CD14-positive monocyte (primary cell): ENCODE measurements at places on chromosomes 11 and 22.

DNA sequence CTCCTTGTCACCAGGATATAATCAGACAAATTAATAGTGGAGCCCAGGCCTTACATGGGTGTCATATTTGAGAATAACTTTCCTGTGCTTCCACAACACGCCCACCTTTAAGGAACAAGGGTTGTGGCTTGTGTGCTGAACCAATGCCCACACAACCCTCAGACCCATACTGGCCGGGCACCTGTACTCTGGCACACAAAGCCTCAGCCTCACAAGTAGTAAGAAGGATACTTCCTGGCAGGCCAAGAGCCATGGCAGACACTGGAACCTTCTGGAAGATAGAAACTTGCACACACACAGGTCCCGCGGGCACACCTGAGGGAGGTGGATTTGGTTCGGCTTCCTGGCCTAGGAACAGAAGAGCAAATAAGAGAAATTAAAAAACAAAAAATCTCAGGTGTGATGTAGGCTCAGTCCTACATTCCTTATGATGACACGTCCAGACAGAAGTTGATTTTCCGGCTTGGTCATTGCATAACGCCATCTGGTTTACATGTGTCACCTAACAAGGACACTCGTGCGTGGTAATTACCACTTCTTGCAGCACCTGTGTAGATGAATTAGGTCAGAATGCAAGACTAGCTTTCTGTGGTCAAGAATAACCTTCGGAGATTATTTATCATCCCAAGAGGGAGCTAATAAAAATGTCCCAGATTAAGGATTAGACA lies 5.8 kb upstream of the BRD1 start:
- DNase-seq = no peak

DNA sequence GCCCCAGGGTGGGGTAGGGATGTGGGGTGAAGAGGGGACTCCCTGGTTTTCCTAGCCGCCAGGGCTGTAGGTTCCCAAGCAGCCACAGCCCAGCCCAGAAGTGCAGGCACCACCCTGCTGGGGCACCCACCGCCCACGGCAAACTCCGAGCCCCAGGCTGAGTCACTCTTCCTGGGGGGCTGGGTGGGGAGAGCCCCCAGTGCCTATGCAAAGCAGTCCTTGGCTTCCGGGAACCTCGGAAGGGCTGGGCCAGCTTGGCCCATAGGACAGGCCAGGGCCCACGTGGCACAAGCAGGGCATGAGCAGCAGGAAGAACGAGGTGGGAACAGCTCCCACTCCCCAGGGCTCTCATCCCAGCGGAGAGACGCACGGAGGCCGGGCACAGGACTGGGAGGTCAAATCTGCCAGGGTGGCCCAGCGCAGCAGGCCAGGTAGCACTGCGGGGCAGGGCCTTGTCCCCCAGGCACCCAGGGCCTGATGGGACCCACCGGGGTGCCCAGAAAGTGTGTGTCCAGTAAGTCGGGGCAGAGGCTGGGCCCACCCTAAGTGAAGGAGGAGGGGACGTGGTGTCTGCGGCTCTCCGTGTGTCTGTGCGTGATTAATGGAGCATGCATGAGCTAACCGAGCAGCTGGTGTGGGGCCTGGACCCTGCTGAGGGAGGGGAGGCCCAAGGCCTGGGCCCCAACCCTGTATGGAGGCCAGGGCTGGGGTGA lies 4.6 kb upstream of the IL17REL start:
- DNase-seq = no peak

- no peak for DNase-seq
These were observed 396 bp upstream of the CFAP300 start for GRCh38 chr11:102046841-102047240.

GRCh38 chr22:50310949-50311444 lies 3.6 kb upstream of the PLXNB2 start:
- no peak for DNase-seq

GRCh38 chr11:19952116-19952605 lies 208.1 kb downstream of the DBX1 start:
- no peak for DNase-seq

DNA sequence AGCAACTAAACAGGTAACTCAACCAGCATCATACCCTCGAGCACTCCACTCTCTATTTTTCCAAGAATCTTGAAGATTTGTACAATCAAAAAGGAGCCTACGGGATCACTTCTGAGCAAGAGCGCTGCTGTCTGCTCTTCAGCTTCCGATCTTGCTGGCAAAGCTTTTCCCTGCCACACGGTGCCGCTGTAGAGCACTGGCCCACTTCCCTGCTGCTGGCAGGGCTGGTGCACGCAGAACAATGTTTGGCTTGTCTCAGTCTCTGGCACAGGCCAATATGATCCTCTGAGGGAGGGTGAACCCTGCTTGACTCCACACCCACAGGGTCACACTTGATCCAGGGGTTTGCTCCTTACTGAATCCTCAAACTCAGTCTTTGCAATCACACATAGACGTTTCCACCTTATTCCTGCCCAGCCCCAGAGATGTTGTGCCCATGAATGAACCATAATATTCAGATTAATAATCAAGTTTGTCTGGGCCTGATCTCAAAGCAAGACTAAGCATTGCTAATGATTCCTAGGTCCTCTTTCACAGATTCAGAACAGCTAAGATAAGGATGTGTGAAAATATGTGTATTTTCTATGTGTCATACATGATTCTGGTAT lies 536.6 kb downstream of the SOX6 start:
- peak; percentile 57 for DNase-seq

DNA sequence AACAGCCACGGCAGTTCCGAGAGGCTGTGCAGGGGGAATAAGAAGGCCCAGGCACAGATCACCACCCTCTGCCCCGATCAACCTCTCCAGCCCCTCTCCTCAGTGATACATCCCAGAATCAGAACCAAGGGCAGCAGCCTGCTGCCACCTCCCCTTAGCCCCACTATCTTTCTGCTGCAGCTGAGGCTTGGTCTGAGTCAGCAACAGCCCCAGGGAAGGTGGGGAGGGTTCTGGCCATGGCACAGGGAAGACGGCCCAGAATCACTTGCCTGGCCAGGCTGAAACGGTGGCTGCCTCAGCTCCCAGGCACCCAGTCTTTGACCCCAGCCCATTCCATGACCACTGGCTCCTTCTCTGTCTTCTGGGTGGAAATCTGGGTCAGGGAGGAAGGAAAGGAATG lies 2.3 kb downstream of the CHID1 start:
- no peak for DNase-seq

- no peak for DNase-seq
These were observed 17.3 kb downstream of the TRMU start for GRCh38 chr22:46352691-46353386.

DNA sequence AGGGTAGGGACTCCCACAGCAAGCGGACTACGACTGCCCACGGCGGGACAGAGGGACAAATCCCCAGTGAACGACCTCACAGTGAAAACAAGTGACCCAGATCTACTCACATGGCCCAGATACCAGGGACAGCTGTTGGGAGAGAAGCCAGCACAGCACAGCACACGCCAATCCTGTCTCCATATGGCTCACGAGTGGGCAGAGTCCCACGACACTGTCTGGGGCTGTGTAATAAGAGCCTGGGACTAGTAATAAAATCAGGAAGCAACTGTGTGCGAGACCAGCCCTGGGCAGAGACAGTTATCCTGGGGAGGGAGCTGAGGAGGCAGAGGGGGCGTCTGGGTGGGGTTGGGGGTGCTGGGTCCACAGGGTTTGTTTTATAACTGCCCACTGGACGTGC lies 385.0 kb downstream of the CTTN start:
- no peak for DNase-seq

DNA sequence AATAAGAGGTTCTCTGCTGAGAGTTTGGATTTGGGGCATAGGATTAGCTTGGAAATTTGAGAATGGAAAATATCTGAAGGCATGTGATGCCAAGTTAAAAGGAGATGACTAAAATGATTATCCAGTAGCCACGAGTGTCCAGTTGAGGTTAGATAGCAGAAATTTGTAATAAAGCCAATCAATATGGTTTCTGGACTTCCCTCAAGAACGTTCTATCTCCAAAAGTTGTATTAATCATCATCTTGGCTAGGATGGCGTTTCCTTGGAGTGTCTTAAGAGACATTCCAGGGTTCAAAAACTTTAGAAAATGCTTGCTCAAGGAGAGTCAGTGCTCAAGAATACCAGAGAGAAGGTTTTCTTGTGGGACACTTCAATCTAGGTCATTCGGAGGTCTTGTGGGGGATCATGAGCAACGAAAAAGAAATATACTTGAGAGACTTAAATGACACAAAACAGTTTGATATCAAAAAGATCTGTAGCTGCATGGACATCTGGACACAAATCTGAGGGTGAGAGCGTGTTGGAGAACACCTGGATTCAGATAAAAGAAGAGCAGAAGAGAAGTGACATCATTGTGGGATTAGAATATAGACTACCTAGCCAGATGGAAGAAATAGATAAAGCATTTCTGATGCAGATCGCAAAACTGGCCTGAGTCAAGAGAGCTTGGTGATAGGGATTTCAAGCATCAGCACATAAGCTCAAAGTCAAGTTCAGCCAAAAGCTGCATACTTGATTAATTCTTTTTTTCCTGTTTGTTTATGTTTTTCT lies 97.7 kb downstream of the ARFGAP2 start:
- no peak for DNase-seq

DNA sequence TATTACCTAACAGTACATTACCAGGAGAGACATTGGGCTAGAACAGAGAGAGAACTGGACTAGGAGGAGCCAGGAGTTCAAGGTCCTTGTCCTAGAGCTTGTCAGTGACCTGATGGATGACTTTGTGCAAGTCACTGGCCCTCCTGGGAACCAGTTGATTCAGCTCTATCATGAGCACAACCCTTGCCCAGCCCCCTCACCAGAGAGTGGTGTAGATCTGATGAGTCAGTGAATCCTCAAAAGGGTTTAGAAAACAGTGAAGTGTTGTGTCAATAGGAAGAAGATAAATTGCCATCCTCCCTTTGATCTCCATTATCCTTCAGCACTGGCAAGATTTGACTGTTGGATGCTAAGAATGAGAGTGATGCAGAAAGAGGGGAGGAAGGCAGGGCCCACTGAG lies 24.3 kb downstream of the NEU3 start:
- no peak for DNase-seq

DNA sequence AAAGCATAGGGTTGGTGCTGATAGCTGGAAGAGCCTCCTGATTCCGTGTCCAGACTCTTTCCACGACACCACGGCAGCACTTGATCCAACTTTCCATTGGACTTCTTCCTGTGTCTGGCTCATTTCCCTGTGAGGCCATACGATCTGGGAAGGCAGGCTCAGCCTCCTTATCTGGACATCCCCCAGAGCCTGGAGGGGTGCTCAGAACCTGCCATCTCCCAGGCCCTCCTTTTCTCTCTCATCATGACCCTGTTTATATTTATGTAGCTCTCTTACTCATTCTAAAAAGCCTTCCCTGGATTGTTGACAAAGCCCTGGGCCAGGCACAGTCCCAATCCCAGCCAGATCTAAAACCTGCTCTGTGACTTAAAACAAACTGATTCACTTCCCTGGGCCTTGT lies 7.8 kb upstream of the BCL9L start:
- DNase-seq = no peak

DNA sequence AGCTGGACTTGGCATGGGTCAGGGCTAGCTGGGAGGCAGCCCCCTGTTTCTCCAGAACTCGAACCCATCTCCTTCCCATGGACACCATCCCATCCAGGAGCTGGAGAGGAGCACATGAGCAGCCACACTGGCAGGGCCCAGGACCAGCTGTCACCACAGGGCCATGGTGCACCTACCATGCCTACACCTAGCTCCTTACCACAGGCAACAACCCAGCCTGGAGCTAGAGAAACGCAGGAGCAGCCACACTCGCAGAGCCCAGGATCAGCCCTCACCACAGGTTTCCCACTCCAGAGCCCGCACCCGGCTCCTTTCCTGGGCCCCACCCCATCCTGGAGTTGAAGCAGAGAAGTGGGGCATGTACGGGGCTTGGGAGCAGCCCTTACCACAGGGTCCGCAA lies 50.2 kb downstream of the GAB4 start:
- no peak for DNase-seq

- DNase-seq = no peak
These were observed 15.4 kb downstream of the FAM83F start for GRCh38 chr22:40009951-40010671.
